Neural crest cell (in vitro differentiated cells): ENCODE measurements at places on chromosomes 3 and 15. TPM values are rescaled to one million over a fixed set of nuclear protein-coding genes. Genes with fewer than 3 reads are reported as not detected.

- no peak for DNase-seq
- H3K36me3 ChIP-seq = no peaks in the 10 kb centered on the region
- H3K27me3 ChIP-seq = no peaks in the 10 kb centered on the region
- no peaks in the 10 kb centered on the region for H3K4me1 ChIP-seq
- H3K4me3 ChIP-seq = no peak overlapping the region
These were observed 439.9 kb downstream of the TBL1XR1 start for GRCh38 chr3:176757429-176757828.

- H3K36me3 ChIP-seq = no peaks in the 10 kb centered on the region
- H3K4me3 ChIP-seq = no peak overlapping the region
- DNase-seq = no peak
- H3K27ac ChIP-seq = no peak overlapping the region
- H3K27me3 ChIP-seq = peaks cover 47% of the 10 kb centered on the region
These were observed 37.4 kb downstream of the SYN2 start for GRCh38 chr3:12041446-12042041.

GRCh38 chr3:195735036-195735695, 14.4 kb downstream of the MUC20 start:
- no peak overlapping the region for H3K4me3 ChIP-seq
- no peak for DNase-seq
- no peaks in the 10 kb centered on the region for H3K36me3 ChIP-seq
- peaks cover 13% of the 10 kb centered on the region for H3K4me1 ChIP-seq

GRCh38 chr3:56879436-56880215, 77.9 kb upstream of the ARHGEF3 start:
- H3K27me3 ChIP-seq = no peaks in the 10 kb centered on the region
- no peak for DNase-seq
- peaks cover 4% of the 10 kb centered on the region for H3K4me1 ChIP-seq
- no peaks in the 10 kb centered on the region for H3K36me3 ChIP-seq
- no peak overlapping the region for H3K27ac ChIP-seq

DNA sequence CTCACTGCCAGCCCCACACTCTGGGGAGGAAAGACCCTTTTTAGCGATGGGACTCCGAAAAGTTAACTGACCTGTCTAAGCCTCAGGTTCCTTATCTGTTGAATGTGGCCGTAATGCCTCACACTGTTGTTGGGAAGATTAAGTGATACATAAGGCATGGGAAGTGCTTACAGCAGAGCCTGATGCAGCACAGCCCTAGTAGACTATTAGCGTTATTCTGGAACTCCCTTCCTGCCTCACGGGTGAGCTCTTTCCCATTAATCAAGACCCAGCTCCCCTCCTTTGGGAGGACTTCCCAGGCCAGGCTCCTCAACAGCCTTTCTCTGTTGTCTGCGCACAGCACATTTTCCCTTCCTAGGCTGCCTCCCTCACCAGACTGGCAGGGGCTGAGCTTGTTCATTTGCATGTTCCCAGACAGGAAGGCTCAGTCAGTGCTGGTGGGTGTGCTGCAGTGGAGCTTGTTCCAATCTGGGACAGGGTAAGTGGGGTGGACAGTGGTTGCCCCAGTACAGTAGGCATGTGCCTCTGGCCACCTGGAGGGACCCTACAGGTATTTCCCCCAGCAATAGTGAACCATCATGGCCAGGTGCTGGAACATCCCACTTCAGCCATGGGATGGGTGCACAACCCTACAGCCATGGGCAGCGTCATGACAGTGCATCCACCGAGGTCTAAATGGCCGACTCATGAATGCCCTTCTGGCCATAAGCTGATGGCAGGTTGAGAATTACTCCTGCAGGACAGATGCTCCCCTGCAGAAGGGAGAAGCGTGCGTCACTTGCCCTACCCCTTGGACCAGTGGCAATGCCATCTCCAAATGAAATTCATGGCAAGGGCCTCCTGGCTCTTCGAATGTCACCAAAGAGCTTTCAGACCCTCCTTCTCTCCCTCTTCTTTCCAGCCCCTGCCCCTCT, 5.8 kb upstream of the PSTPIP1 start:
- H3K4me3 ChIP-seq = no peak overlapping the region
- H3K4me1 ChIP-seq = peaks cover 15% of the 10 kb centered on the region
- H3K27ac ChIP-seq = no peak overlapping the region
- no peaks in the 10 kb centered on the region for H3K36me3 ChIP-seq

DNA sequence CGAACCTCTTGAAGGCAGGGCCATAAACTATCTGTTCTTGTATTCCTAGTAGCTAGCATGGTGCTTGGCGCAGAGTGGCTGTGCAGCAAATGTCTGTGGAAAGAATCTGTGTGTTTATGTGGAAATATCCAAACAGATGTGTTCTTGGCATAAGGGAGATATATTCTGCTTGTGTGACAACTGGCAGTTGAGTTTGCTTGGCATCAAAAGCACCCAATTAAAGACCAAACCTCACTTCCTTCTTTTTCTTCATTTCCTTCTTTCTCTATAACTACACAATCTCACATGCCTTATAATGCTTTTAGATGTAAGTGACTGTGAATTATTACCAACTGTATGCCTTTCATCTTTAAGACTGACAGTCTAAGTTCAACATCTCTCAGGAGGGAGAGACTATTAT, 296.5 kb downstream of the SLC9A9 start:
- no peak for DNase-seq
- no peaks in the 10 kb centered on the region for H3K4me1 ChIP-seq
- no peak overlapping the region for H3K27ac ChIP-seq
- no peaks in the 10 kb centered on the region for H3K27me3 ChIP-seq
- H3K4me3 ChIP-seq = no peak overlapping the region
- no peaks in the 10 kb centered on the region for H3K36me3 ChIP-seq

DNA sequence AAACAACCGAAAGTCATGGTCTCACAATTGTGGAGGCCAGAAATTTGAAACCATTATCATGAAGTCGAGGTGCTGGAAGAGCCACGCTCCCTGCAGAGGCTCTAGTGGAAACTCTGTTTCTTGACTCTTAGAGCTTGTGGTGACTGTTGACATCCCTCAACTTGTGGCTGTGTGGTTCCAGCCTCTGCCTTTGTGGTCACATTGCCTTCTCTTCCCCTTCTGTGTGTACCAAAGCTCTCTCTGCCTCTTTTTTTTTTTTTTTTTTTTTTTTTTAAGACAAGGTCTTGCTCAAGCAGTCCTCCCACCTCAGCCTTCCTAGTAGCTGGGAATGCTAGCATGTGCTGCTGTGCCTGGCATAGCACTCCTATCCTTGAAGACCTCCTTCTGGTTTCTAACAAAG, 48.7 kb upstream of the CRTC3 start:
- H3K36me3 ChIP-seq = no peaks in the 10 kb centered on the region
- no peak overlapping the region for H3K4me3 ChIP-seq
- no peaks in the 10 kb centered on the region for H3K27me3 ChIP-seq
- peaks cover 11% of the 10 kb centered on the region for H3K4me1 ChIP-seq
- no peak overlapping the region for H3K27ac ChIP-seq

DNA sequence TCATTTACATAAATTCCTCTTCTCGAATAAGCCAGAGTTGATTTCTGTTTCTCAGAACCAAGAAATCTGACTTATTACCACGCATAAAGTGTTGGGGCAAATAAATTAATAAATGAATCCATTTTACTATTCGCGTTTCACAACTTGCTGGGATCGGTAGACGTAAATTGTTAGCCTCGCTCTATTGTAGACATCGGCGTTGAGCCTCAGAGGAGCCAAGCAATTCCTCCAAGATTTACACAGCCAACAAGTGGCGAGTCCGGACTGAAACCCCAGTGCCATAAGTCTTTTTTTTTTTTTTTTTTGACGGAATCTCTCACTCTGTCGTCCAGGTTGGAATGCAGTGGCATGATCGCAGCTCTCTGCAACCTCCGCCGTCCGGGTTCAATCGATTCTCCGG, 8.9 kb downstream of the KLHL6 start:
- DNase-seq = no peak
- no peaks in the 10 kb centered on the region for H3K27me3 ChIP-seq
- no peak overlapping the region for H3K27ac ChIP-seq
- no peak overlapping the region for H3K4me3 ChIP-seq
- no peaks in the 10 kb centered on the region for H3K36me3 ChIP-seq

DNA sequence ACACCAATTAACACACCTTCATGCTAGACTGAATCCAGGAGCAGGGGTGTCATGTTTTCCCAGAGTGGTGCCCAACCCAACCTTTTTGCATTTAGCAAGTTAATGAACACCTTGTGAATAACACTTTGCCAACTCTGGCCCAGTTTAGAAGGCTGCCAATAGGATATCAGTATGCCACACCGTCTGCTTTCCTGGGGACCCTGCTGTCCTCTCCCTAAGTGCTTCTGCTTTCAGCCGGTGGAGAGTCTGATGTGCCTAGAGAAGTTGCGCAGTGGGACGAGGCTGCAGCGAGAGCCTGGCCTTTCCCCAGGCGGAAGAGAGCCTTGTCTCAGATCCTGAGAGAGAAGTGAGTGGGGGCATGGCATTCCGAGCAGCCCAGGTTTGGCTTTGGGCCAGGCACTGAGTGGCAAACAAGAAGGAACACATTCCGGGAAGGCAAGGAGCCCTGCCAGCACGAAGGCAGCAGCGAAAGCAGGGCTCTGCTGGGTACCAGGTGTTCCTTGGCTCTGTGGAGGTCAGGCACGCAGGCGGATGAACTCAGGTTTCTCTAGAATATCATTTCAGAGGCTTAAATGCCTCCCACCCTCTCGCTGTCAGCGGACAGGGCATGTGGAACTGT, 36.9 kb downstream of the SENP8 start:
- H3K27me3 ChIP-seq = no peaks in the 10 kb centered on the region
- no peak overlapping the region for H3K27ac ChIP-seq
- DNase-seq = no peak
- no peak overlapping the region for H3K4me3 ChIP-seq
- H3K36me3 ChIP-seq = no peaks in the 10 kb centered on the region

DNA sequence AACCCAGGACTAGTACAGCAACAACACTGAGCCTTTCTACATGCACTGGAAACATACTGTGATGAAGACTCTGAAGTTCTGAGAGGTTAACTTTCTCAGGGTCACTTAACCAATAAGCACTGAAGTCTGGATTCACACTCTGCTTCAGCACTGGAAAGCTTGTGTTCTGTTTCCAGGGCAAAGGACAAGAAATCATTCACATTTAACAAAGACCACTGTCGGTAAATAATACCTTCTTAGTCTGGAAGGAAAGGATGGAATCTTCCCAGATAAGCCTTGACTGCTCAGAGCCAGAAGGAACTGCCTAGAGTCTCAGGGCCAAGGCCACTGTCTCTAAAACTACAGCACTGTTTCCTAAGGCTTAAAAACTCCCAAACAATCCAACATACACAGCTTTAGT, 4.3 kb upstream of the GLYCTK start:
- H3K36me3 ChIP-seq = no peaks in the 10 kb centered on the region
- no peak overlapping the region for H3K27ac ChIP-seq
- no peaks in the 10 kb centered on the region for H3K27me3 ChIP-seq
- H3K4me3 ChIP-seq = peak overlapping the region; percentile 72

GRCh38 chr3:27486336-27486735, 2.2 kb upstream of the SLC4A7 start:
- no peak for DNase-seq
- H3K4me1 ChIP-seq = peaks cover 16% of the 10 kb centered on the region
- no peak overlapping the region for H3K27ac ChIP-seq
- peak overlapping the region; percentile 57 for H3K4me3 ChIP-seq
- H3K27me3 ChIP-seq = no peaks in the 10 kb centered on the region
- H3K36me3 ChIP-seq = no peaks in the 10 kb centered on the region

DNA sequence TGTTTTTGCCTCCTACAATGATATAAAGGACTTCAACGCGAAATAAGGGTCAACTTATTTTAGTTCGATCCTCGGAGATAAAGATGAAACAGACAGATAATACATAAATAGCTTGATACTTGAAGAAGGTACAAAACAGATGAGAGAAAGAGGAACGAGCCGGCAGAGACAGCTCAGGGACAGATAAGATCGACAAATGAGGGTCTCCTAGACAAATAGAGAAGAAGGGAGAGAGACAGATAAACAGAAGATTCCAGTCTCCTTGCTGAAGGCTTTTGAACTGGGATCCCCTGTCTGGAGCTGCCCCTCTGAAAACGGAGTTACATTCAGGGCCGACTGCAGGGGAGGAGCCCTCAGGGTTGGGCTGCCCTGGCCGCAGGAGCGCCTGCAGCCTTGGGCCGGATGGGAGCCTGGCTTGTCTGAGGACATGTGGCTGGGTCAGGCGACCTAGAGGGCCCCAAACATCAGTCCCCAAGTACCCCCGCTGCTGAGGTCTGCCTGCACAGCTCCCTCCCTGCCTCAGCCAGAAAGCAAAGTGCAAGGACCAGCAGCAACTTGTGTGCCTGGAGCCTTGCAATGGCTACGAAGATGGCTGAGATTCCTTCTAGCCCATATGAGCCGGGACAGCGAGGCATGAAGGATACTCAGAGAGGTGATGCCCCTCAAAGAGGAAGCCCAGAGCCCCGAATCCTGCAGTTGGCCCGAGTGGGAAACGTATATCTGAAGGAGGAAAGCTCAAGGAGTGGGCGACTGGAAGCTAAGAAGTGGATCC, 926 bp upstream of the SKOR1 start:
- H3K27ac ChIP-seq = no peak overlapping the region
- H3K4me1 ChIP-seq = peaks cover 31% of the 10 kb centered on the region
- DNase-seq = no peak

- no peaks in the 10 kb centered on the region for H3K4me1 ChIP-seq
- DNase-seq = no peak
- H3K27ac ChIP-seq = no peak overlapping the region
- H3K4me3 ChIP-seq = no peak overlapping the region
- H3K27me3 ChIP-seq = no peaks in the 10 kb centered on the region
- no peaks in the 10 kb centered on the region for H3K36me3 ChIP-seq
These were observed 77.5 kb upstream of the CADM2 start for GRCh38 chr3:84881288-84881687.

GRCh38 chr3:127822041-127822681, at the start of gene MGLL:
TSS of gene MGLL (minus strand) at chr3:127822515. CDS start at chr3:127822318, 197 bp downstream.
- H3K4me1 ChIP-seq = peaks cover 45% of the 10 kb centered on the region

SENP8 gene
- 4.3 and 5.5 TPM in 2 replicates for total RNA-seq

SERINC4 gene
- 0.23 and 0.35 TPM in 2 replicates for total RNA-seq

SLC25A20 gene
- total RNA-seq = 5.7 and 6.5 TPM in 2 replicates

ATP11B gene
- total RNA-seq = 46.2 and 51.7 TPM in 2 replicates

SCN11A gene
- 0.48 and 0.63 TPM in 2 replicates for total RNA-seq

CATSPER2 gene
- 2.7 and 2.8 TPM in 2 replicates for total RNA-seq

SEMA6D gene
- 11.1 and 11.8 TPM in 2 replicates for total RNA-seq
